ENCODE measurements at places on chromosomes 1 and 21. TPM values are rescaled to one million over a fixed set of nuclear protein-coding genes. Genes with fewer than 3 reads are reported as not detected.

DNA sequence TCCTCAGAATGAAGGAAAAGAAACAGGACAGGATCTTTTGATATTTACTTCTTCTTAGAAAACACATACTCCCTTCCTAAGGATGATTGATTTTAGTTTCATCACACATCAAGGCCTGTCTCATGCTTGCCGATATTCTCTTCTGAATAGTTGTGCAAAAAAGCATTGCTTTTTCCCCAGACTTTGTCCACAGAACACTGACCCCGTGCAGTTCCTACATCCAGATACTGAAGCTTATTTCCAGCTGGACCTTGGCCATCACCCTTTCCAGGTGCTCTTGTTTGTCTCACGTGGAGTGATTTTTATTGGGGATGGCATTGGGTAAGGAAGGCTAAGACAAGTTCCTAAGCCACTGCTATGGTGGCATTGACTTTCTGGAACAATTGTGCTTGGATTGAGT, 197.3 kb upstream of the HOOK1 start:
- H3K4me3 ChIP-seq: no peak overlapping the region
- H3K36me3 ChIP-seq: no peaks in the 10 kb centered on the region
- no peaks in the 10 kb centered on the region for H3K27me3 ChIP-seq
- H3K27ac ChIP-seq: no peak overlapping the region

GRCh38 chr1:177847843-177848242, 122.0 kb downstream of the SEC16B start:
- peaks cover 4% of the 10 kb centered on the region for H3K4me1 ChIP-seq
- no peaks in the 10 kb centered on the region for H3K36me3 ChIP-seq
- peaks cover 2% of the 10 kb centered on the region for H3K27me3 ChIP-seq
- no peak for DNase-seq
- H3K4me3 ChIP-seq: no peak overlapping the region
- no peak overlapping the region for H3K27ac ChIP-seq

DNA sequence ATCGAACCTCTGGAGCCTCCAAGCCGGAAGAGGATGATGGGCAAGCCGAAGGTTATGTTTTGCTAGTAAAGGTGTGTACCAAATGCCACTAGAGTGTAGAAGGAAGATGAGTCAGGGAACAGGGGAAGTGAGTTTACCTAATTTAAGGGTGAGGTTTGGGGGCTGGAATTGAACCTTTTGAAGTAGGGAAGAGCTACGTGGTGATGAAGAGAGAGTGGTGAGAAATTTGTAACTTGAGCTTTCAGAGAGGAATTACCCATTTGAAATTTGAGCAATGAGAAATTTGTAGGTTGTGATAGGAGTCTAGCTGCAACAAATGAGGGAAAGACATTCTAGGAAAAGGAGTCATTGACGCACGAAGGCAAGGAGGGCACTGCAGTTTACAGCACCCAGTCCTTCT, 70.0 kb upstream of the TENT5C start:
- H3K4me3 ChIP-seq: no peak overlapping the region
- DNase-seq: no peak
- H3K27me3 ChIP-seq: peaks cover 4% of the 10 kb centered on the region
- H3K27ac ChIP-seq: no peak overlapping the region

The OR2T33 gene
- total RNA-seq: not detected

- no peak overlapping the region for H3K27ac ChIP-seq
- no peaks in the 10 kb centered on the region for H3K36me3 ChIP-seq
- H3K4me3 ChIP-seq: no peak overlapping the region
- DNase-seq: peak; percentile 59
- peaks cover 3% of the 10 kb centered on the region for H3K27me3 ChIP-seq
- no peaks in the 10 kb centered on the region for H3K4me1 ChIP-seq
Observed at GRCh38 chr21:42155045-42155855, 63.7 kb upstream of the ABCG1 start.

DNA sequence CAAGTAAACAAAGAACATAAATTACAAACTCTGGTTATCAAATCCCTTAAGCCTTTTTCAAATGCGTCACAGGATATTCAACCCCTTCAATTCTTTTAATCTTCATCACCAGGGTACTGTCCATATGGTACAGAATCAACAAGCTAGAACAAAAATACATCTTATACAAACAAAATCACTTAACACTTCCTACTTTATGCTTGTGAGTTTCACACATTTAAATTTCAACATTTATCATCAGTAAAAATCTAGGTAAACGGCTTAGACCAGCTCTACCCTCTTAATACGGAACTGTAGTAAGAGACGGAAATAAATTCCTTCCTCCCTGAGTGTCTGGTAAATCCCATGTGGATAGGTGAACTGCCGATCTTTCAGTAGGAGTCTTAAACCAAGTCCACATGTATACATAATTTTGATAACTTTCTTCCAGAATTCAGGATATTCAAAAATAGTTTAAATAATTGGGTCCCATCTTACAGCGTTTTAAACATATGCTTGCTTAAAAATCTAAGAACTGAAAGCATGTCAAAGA, 1.0 kb downstream of the CCDC181 start:
- H3K4me1 ChIP-seq: peaks cover 6% of the 10 kb centered on the region
- H3K4me3 ChIP-seq: no peak overlapping the region
- H3K36me3 ChIP-seq: no peaks in the 10 kb centered on the region
- H3K27me3 ChIP-seq: peaks cover 17% of the 10 kb centered on the region

The FRRS1 gene
- 23.2 TPM for total RNA-seq

GRCh38 chr1:6868660-6869380, 83.6 kb downstream of the CAMTA1 start:
- H3K4me3 ChIP-seq: no peak overlapping the region
- peak overlapping the region; percentile 13 for H3K27ac ChIP-seq
- H3K36me3 ChIP-seq: peaks cover under 1% of the 10 kb centered on the region

The REG4 gene
- not detected for total RNA-seq

DNA sequence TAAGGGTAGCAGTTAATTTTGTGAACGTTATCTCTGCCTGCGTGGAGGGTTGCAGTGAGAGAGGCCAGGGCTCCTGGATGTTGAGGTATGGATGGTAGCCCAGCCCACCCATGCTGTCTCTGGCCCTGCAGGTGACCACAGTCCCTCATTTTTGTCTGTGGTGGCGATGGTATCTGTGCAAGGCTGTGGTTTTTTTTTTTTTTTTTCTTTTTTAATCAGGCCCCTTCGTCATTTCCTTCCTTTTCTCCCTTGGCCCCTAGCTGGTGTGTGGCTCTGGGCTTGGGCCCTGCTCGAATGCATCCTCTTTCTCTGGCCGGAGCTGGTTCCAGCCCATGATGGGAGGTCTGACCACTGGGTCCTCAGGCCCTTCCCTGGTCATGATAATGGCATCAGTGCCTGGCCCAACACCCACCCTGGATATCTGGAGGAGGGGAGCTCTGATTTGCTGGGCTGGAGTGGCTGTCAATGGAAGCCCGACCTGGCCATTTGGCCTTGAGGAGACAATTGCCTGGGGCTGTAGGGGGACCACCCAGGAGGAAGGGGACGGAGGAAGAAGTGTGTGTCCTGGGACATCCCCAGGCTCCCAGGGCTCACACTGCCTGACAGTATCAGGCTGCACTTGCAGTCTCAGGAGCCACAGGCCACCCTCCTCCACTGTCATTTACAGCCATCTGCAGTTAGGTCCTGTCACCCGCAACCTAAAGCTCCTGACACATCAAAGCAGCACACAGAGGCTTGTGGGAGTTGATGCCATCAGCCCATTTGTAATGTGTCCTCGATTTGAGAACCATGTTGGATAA, 8.1 kb upstream of the RNF187 start:
- H3K4me3 ChIP-seq: no peak overlapping the region
- no peaks in the 10 kb centered on the region for H3K4me1 ChIP-seq
- H3K27me3 ChIP-seq: peaks cover 14% of the 10 kb centered on the region
- DNase-seq: no peak

The NCF2 gene
- 2.2 TPM for total RNA-seq

GRCh38 chr1:183711741-183712361, 58.7 kb upstream of the APOBEC4 start:
- peaks cover 10% of the 10 kb centered on the region for H3K4me1 ChIP-seq
- no peak overlapping the region for H3K27ac ChIP-seq
- DNase-seq: peak; percentile 83
- no peak overlapping the region for H3K4me3 ChIP-seq
- no peaks in the 10 kb centered on the region for H3K36me3 ChIP-seq

DNA sequence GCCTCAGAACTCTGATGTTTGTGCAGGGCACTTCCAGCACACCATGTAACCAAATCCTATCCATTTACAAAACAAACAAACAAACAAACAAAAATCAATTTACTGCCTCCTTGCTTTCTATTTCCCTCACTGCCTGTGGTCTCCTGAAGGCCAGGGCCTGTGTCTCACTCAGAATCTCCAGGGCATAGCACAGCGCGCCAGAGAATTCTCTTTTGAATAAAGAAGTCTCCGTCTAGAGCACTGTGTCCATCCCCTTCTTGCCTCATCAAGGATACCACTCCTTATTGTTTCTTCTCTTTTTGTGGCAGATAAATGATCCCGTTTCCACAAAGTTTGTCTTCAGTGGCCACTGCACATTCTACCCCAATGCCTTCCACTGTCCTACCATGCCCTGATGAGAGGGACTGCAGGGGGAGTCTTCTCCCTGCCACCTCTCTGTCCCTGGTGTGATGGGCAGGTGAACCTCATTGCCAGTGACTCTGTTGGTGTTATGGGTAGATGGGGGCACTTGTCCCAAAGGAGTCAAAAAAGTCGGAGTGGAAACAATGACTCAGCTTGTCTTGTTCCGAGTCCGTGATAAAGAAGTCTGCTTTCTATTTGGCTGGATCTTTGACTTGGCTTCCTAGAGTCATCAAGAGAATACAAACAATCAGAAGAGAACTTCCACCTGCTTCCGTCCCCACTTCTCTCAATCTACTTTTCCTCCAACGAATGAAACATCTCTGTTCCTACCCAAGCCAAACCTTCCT, 30.0 kb downstream of the XCL2 start:
- H3K27me3 ChIP-seq: peaks cover 3% of the 10 kb centered on the region
- H3K27ac ChIP-seq: no peak overlapping the region
- no peaks in the 10 kb centered on the region for H3K4me1 ChIP-seq
- H3K4me3 ChIP-seq: no peak overlapping the region
- no peaks in the 10 kb centered on the region for H3K36me3 ChIP-seq

The SPRR4 gene
- total RNA-seq: not detected

GRCh38 chr1:46423574-46424240, 29.6 kb downstream of the FAAH start:
- H3K4me1 ChIP-seq: no peaks in the 10 kb centered on the region
- no peak overlapping the region for H3K4me3 ChIP-seq
- H3K27me3 ChIP-seq: peaks cover 18% of the 10 kb centered on the region
- H3K36me3 ChIP-seq: no peaks in the 10 kb centered on the region

GRCh38 chr1:230594214-230594773, 48.0 kb upstream of the COG2 start:
- H3K27ac ChIP-seq: no peak overlapping the region
- H3K27me3 ChIP-seq: no peaks in the 10 kb centered on the region
- H3K36me3 ChIP-seq: no peaks in the 10 kb centered on the region
- H3K4me3 ChIP-seq: no peak overlapping the region

- DNase-seq: no peak
- no peaks in the 10 kb centered on the region for H3K4me1 ChIP-seq
- H3K27me3 ChIP-seq: no peaks in the 10 kb centered on the region
- no peak overlapping the region for H3K27ac ChIP-seq
- no peak overlapping the region for H3K4me3 ChIP-seq
- no peaks in the 10 kb centered on the region for H3K36me3 ChIP-seq
Observed at GRCh38 chr1:176858433-176858916, 306.0 kb downstream of the ASTN1 start.
